ENCODE measurements at places on chromosomes 1 and 21. TPM values are rescaled to one million over a fixed set of nuclear protein-coding genes. Genes with fewer than 3 reads are reported as not detected.

Gene GUCA2B
- not detected for total RNA-seq

Gene FCGR3B
- not detected for total RNA-seq

Gene NCAM2
- 0.13 TPM for total RNA-seq

Gene CFHR1
- total RNA-seq, result not detected

Gene CYP4X1
- total RNA-seq, result 4.3 TPM

Gene S100A8
- total RNA-seq, result not detected

Gene LCE2A
- total RNA-seq, result not detected

Gene AMY2A
- not detected for total RNA-seq

Gene TSSK3
- total RNA-seq, result 0.27 TPM

Gene DIP2A
- 56.0 TPM for total RNA-seq

Gene VAV3
- total RNA-seq, result 2.8 TPM

Gene CELA3A
- total RNA-seq, result not detected

Gene CLCA4
- not detected for total RNA-seq

Gene AKT3
- total RNA-seq, result 87.8 TPM

Gene CYP2J2
- 0.22 TPM for total RNA-seq

Gene FHAD1
- 0.27 TPM for total RNA-seq

Gene FCRL4
- total RNA-seq, result not detected

Gene CSF1
- 11.4 TPM for total RNA-seq

Gene RAB7B
- 0.13 TPM for total RNA-seq

Gene LDLRAD1
- total RNA-seq, result not detected

Gene HPDL
- total RNA-seq, result 9.7 TPM

Gene IRF6
- total RNA-seq, result 20.8 TPM

Data from thoracic aorta endothelial cell (primary cell).